ENCODE measurements at places on chromosomes 12 and 14. TPM values are rescaled to one million over a fixed set of nuclear protein-coding genes. Genes with fewer than 3 reads are reported as not detected.

DNA sequence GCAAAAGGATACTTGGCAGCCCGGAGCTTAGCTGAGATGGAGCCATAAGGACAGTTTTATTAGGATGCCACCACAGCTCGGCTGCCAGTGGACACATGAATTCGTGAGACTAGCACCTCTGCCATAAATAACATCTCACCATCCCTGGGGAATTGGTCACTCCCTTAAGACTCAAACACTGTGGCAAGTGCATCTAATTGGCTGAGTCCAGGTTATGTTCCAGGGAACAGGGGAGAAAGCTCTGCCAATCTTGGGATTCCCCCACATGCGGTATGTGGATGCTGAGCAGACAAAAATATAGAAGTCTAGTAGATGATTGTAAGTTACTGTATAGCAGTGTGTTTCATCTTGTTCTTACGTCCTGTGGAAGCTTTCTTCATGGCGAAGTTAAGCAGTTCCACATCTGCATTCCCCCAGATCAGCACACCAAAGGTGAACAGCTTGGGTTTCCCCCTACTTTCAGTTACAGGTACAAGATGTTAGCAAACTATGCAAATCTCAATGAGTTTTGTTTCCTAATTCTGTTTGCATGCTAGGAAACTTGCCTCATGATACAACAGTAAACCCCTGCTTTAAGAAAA, 131.1 kb downstream of the ETV6 start:
- no peak for DNase-seq

DNA sequence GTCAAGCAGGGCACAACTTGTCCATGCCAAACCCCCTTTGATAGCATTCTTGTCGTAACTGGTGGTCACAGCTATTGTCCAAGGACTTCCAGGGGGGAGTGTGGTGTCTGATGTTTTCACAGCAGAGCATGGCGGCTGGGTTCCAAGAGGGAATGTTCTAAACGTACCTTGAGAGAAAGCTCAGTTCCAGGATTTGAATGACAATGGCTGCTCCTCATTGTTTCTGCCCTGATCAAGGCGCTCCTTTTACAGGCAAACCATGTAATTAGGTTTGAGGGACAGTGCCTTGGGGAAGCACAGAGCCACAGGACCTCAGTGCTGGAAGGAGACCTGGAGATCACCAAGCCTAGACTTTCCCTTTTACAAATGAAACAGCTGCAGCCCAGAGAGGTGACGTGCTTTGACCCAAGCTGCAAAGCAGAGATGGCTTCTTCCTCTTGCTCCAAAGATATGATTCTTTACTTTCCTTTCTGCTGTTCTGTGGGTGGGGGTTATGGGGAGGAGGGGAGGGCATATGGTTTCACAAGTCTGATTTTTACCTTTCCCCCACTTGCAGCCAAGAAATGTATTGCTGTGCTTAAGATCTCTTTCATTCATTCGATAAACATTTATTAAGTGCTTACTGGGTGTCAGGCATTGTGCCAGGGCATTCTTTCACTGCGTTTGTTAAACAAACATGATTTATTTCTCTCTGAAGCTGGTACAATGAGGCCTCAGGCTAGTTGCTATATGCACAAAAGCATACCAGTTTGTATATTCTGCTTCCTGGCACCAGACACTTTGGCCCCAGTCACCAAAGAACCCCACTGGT, 172.8 kb downstream of the KTN1 start:
- DNase-seq, result no peak

GRCh38 chr14:63039866-63040265, 5.4 kb downstream of the KCNH5 start:
- DNase-seq, result no peak

DNA sequence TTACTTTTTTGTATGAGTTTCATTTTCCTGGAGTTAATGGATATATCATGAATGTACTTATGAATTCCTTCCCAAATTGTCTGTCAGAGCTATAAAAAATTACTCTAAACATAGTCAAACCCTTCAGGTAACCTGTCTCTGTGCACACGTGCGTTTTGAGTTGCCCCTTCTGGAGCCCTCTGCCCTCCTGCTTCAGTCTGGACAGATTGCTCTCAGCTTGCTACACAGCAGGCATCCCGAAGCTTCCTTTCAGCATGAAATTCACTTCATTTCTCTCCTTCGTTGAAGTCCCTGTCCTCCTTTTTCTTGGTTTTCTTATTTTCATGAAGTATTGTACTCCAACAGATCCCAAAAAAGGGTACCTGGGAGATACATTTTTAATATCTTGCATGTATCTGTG, 47.3 kb downstream of the FNTB start:
- DNase-seq, result no peak

The FAM186B gene
- polyA plus RNA-seq, result 4.6 TPM

The CLEC9A gene
- 2.5 TPM for polyA plus RNA-seq
